ENCODE measurements at places on chromosomes 11 and 22. TPM values are rescaled to one million over a fixed set of nuclear protein-coding genes. Genes with fewer than 3 reads are reported as not detected.

- DNase-seq, result no peak
Observed at GRCh38 chr11:88039476-88040147, 135.6 kb downstream of the RAB38 start.

- peak; percentile 5 for DNase-seq
Observed at GRCh38 chr11:49995565-49995964, 13.2 kb upstream of the OR4C12 start.

DNA sequence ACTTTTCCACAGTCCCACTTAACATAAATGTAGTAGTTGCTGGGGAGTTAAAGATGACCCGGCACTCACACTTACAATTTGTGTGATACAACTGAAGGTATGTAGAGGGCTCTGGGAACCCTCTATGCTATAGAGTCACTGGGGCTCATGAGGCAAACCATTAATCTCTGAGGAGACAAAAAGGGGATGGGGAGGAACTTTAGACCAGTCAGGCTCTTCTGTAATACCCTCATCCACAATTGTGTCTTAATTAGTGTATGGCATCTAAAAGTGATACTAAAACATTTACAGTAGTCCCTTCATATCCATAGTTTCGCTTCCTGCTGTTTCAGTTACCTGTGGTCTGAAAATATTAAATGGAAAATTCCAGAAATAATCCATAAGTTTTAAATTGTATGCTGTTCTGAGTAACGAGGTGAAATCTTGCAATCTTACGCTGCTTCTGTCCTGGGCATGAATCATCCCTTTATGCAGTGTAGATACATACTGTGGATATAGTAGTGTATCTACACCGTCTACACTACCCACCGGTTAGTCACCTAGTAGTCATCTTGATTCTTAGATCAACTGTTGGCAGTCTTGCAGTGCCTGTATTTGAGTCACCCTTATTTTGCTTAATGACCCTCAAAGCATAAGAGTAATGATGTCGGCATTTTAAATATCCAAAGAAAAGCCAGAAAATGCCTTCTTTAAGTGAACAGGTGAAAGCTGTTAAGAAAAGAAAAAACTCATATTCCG lies 12.2 kb downstream of the CBL start:
- DNase-seq, result no peak

DNA sequence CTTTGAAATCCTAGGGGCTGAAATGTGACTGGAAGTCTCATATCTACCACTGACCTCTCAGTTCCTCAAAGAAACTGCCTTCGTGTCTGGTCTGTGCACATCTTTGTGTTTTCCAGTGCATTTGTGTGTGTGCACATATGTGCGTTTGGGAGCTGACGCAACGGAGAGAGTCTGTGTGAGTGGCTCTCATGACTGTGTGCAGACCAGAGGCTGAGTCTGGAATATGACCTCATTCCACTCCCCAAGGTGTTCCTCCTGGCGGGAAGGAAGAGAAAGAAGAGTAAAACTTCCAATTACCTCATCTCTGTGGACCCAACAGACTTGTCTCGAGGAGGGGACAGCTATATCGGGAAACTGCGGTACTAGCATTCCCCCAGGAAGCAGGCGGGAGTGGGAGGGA lies 16.5 kb downstream of the TUB start:
- DNase-seq, result no peak

DNA sequence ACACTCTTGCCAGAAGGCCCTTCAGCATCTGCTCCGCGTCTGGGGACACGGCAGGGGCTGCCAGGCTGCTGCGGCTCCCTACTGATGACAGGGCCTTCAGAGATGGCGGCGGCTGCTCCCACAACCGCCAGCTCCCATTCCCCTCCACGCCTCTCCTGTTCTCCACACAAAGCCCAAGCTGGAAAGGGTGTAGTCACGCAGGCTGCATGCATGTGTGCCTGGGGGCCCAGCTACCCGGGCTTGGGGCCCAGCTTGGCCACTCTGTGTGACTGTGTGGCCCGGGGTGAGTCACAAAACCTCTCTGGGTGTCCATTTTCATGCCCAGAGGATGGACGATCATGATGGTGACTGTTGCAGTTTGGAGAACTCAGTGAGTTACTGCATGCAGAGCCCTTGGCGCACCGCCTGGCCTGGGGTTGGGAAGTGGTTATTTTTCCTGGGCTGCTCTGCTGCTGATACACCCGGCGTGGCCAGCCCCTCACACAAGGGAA lies 31.7 kb upstream of the PARVB start:
- no peak for DNase-seq

Gene ACTN3
- not detected for polyA plus RNA-seq

- DNase-seq, result no peak
Observed at GRCh38 chr11:100777736-100778135, 90.6 kb downstream of the ARHGAP42 start.

- DNase-seq, result no peak
Observed at GRCh38 chr22:31584804-31585160, 77.2 kb downstream of the PISD start.

Gene MS4A2
- polyA plus RNA-seq, result 0.26 TPM

GRCh38 chr11:128734103-128734831 lies 40.4 kb downstream of the FLI1 start:
- peak; percentile 77 for DNase-seq

Gene MUC5AC
- polyA plus RNA-seq, result not detected

DNA sequence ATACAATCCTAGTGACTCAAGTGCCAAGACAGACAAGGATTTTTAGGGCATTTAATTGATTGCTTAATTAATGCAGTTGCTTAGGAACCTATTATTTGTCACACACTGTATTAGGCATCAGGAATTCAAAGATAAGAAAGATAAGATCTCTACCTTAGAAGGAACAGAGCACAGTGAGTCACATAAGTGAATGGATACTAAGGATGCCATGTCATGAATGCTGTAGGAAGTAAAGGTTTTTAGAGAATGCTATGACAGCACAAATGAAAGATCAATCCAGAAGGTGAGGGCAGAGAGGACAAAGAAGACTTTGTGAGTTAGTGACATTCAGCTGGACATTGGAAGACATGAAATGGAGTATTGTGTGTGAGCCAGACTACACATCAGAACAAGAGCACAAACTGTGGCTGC lies 147.9 kb upstream of the DDI1 start:
- no peak for DNase-seq

DNA sequence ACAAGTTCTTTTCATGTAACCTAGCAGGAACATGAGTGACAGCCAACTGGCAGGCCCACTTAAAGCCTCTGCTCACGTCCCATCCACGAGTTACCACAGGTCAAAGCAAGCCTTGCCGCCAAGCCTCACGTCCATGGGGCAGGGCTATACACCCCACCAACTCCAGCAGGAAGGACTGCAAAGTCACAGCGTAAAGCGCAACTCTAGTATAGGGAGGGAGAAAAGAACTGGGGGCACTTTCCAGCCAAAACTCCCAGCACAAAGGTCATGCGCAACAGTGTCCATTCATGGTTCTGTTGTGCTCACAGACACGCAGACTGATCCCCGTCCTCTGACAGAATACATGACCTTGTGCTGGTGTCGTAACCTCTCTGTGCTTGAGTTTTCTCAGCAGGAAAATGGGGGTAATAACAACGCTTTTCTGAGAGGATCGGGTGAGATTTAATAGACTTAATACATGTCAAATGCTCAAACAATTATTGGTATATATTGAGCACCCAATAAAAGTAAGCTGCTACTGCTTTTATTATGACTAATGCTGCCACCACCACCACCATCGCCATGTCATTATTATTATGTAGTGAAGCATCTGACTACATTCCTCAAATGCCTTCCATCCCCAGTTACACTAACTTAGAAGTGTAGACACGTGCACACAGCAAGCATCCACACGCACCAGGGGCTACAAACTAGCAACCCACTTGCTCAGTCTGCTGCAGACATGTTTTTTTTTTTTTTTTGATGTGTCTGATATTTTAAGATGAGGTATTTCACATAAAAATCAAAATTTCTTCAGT lies 104.4 kb upstream of the PARVA start:
- DNase-seq, result no peak

Data from CD14-positive monocyte (primary cell).